ENCODE measurements at places on chromosomes 3 and 15.

DNA sequence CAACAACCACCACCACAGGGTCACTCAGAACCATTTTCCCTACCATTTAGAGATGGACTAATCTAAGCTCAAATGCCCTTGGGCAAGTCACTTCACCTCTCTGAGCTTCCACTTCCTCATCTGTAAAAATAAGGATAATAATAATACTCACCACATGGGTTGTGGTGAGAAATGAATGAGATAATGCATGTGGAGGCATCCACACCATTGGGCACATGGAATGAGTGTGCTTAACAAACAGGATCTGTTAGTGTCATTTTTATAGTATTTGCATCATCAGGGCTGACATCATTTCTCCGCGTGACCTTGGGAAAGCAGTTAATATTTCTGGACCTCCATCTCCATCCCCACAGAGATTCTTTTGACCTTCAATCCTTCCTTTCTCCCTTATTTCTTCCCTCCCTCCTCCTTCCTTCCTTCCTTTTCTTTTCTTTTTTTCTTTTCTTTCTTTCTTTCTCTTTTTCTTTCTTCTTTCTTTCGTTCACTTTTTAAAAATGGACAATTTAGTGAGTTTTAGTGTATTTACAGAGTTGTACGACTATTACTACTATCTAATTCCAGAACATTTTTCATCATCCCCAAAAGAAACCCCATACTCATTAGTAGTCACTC is 7.7 kb upstream of the RFT1 start:
- H3K4me1 ChIP-seq: peaks cover 30% of the 10 kb centered on the region
- DNase-seq: no peak
- H3K27me3 ChIP-seq: no peaks in the 10 kb centered on the region
- no peaks in the 10 kb centered on the region for H3K36me3 ChIP-seq
- no peak overlapping the region for H3K4me3 ChIP-seq
- H3K27ac ChIP-seq: no peak overlapping the region

- no peak overlapping the region for H3K4me3 ChIP-seq
- H3K27ac ChIP-seq: no peak overlapping the region
- H3K27me3 ChIP-seq: no peaks in the 10 kb centered on the region
These were observed 610.2 kb downstream of the ZNF385D start for GRCh38 chr3:21140785-21141184.

GRCh38 chr3:126578702-126579101 is 20.0 kb upstream of the C3orf22 start:
- H3K36me3 ChIP-seq: no peaks in the 10 kb centered on the region
- H3K27ac ChIP-seq: no peak overlapping the region
- H3K4me3 ChIP-seq: no peak overlapping the region
- no peak for DNase-seq
- no peaks in the 10 kb centered on the region for H3K4me1 ChIP-seq

GRCh38 chr15:66908744-66909095 is 156.7 kb upstream of the SMAD3 start:
- peaks cover 20% of the 10 kb centered on the region for H3K4me1 ChIP-seq
- no peaks in the 10 kb centered on the region for H3K27me3 ChIP-seq
- no peak overlapping the region for H3K4me3 ChIP-seq
- peak overlapping the region; percentile 35 for H3K27ac ChIP-seq
- no peak for DNase-seq

DNA sequence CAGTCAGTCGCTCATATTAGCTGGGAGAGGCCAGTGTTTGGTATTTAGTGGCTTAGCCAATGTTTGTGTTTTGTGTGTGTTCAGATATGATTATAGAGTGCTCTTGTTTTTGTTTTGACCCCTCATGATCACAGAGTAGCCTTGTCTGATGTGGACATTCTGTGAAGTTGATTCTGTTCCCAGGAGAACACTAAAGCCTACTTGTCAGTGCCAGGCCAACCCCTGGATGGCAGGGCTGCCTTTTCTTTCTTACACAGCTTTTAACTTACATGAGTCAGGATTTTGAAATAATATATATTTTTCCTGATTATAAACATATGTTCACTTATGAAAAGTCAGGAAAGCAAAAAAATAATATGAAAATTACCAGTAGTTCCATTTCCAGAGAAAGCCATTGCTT is 11.9 kb downstream of the CFAP161 start:
- H3K36me3 ChIP-seq: no peaks in the 10 kb centered on the region
- no peak for DNase-seq
- no peaks in the 10 kb centered on the region for H3K4me1 ChIP-seq
- H3K4me3 ChIP-seq: no peak overlapping the region
- H3K27ac ChIP-seq: no peak overlapping the region

DNA sequence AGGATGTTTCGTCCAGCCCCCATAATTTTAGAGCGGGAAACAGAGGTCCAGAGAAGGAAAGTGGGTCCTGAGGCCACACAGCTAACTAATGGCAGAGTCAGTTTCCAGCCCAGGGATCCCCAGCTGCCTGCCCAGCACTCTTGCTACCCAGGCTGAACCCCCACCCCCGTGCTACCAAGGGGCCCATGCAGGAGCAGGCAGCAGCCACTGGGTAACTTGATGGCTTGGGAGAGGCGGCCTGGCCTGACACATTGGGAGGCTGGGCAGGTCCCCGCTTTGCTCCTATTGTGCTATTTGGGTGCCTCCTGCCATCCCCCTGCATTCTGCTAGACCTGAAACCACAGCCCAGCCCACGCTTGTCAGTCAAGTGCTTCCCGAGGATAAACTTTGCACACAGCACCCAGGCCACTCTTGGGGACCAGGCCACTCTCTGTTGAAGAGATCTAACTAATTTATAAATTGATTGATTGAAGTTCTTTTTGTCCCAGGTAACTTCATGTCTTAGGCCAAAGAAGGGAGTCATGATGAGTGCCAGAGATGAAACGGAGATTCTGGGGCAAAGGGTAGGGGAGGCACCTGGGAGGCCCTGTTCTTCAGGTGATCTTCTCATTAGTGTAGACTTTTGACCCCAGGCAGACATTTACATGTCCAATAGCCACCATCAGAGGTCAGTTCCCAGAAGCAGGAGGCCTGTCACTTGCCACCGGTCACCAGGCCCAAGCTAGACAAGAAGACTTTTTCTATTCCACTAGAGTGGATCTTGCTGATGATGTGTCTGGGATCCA is 7.0 kb downstream of the PAK6 start:
- H3K36me3 ChIP-seq: no peaks in the 10 kb centered on the region
- no peak overlapping the region for H3K4me3 ChIP-seq
- peak overlapping the region; percentile 82 for H3K27ac ChIP-seq
- H3K4me1 ChIP-seq: peaks cover 53% of the 10 kb centered on the region
- no peak for DNase-seq
- no peaks in the 10 kb centered on the region for H3K27me3 ChIP-seq

- H3K36me3 ChIP-seq: no peaks in the 10 kb centered on the region
- DNase-seq: no peak
- no peaks in the 10 kb centered on the region for H3K27me3 ChIP-seq
- H3K27ac ChIP-seq: no peak overlapping the region
These were observed 170.3 kb downstream of the MOBP start for GRCh38 chr3:39637807-39638206.

DNA sequence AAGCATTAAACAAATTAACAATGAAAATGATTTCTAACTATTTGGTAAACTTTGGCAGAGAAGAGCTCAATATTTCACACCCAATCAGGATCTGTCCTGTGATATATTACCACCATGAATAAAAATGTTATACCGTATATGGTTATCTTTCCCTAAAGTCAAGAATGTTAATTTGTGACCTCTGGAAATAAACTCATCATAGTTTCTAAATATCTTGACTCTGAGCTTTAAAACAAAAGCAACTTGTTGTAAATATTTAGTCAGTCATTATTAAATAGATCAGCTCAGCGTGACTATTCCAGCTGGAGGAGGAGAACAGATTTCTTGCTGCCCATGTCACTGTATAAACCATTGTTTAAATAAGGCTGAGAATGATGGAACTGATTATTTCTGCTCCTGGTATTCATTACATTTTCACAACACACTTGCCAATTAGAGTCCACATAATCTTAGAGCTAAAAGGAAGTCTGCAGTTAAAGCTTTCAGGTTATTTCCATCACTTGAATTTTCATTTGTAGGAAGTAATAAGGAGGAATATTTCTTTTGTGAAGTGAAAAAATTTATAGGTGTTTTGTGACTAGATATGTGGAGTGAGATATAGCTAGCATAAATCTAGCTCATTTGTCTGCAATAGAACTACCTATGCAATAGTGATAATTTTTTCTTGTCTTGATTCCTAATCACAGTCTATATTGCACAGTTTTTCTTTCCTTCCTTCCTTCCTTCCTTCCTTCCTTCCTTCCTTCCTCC is 106.5 kb upstream of the P2RY1 start:
- no peaks in the 10 kb centered on the region for H3K36me3 ChIP-seq
- H3K27ac ChIP-seq: no peak overlapping the region
- no peak for DNase-seq
- H3K4me1 ChIP-seq: no peaks in the 10 kb centered on the region

GRCh38 chr3:149417727-149418126 is 40.3 kb upstream of the TM4SF1 start:
- H3K36me3 ChIP-seq: no peaks in the 10 kb centered on the region
- no peak for DNase-seq
- H3K4me1 ChIP-seq: no peaks in the 10 kb centered on the region
- H3K4me3 ChIP-seq: no peak overlapping the region

GRCh38 chr15:60618206-60618605 is 139.3 kb upstream of the ICE2 start:
- H3K27me3 ChIP-seq: no peaks in the 10 kb centered on the region
- no peak for DNase-seq
- no peak overlapping the region for H3K4me3 ChIP-seq
- H3K4me1 ChIP-seq: peaks cover 83% of the 10 kb centered on the region

- H3K27ac ChIP-seq: no peak overlapping the region
- no peak overlapping the region for H3K4me3 ChIP-seq
- DNase-seq: no peak
- H3K4me1 ChIP-seq: no peaks in the 10 kb centered on the region
- H3K36me3 ChIP-seq: no peaks in the 10 kb centered on the region
These were observed 211.5 kb upstream of the TP63 start for GRCh38 chr3:189419683-189420082.

DNA sequence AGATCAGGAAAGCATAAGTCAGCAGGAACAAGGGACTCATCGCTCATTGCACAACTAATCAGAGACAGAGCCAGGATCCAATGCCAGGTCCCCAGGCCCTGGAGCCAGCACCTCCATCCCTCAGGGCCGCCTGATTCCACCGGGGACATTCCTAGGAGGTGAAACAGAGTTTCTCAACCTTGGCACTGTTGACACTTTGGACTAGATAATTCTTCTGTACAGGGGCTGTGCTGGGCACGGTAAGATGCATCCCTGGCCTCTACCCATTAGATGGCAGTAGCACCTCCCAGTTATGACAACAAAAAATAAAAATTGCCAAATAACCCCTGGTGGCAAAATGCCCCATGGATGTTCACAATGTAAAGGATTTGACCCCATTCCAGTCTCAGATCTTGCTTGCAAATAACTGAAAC is 127.7 kb downstream of the MTHFS start:
- no peaks in the 10 kb centered on the region for H3K4me1 ChIP-seq
- H3K4me3 ChIP-seq: no peak overlapping the region
- DNase-seq: no peak

DNA sequence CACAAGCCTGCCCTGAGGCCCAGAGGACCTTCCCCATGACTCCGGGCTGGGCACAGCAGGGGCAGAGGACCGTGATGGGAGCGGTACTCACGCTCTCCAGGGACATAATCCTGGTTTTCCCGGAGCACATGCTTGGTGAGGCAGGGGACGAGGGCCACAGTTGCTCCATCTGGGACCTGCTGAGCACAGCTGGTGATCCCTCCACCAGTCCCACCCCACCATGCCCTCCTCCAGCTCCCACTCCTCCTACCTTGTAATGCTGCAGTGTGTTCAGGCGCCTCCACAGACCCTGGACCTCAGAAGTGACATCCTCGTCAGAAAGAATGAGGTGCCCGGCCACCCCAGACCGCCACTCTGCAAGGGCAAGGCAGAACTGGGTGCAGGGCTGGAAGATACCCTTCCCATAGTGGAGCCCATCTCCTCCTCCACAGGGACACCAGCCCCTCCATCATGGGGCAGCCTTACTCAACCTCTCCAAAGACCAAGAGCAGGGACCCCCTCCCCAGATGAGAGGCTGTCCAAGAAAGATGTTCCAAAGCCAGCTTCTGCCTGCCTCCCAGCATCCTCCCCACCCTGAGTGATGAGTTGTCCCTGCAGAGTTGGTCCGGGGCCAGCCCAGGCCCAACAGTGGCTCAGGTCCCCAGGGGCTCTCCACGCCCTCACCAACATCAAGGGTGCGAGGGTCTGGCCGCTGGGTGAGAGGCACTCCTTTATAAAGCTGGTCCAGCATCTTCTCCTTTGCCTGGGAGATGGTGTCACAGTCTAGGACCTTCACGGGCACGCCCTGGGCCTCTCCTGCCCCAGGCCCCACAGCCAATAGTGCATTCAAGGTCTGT is 19.5 kb downstream of the PLXNB1 start:
- no peak overlapping the region for H3K27ac ChIP-seq
- peaks cover 25% of the 10 kb centered on the region for H3K4me1 ChIP-seq
- H3K36me3 ChIP-seq: peaks cover 70% of the 10 kb centered on the region
- H3K27me3 ChIP-seq: no peaks in the 10 kb centered on the region
- no peak for DNase-seq
- H3K4me3 ChIP-seq: no peak overlapping the region

DNA sequence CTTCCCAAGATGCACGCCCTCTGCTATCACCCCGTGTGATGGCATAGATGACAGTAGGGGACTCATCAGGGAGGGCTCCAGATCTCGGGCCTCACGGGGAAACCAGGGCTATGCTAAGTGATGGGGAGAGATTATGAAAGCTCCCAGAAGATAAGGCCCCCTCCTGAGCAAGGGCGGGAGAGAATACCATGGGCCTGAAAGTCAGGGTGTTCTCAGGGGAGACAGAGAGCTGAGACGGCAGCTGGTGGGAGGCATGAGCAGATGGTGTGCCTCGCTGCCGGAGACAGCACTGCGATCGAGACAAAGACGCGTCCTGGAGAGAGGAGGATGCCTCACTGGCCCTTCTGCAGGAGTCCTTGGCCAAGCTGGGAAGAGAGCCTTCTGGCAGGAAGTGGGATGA is 106.5 kb upstream of the ADPGK start:
- DNase-seq: no peak
- no peak overlapping the region for H3K27ac ChIP-seq
- H3K4me3 ChIP-seq: no peak overlapping the region
- no peaks in the 10 kb centered on the region for H3K4me1 ChIP-seq

GRCh38 chr15:44296625-44297524 is 8.4 kb downstream of the GOLM2 start:
- no peak overlapping the region for H3K4me3 ChIP-seq
- peak overlapping the region; percentile 71 for H3K27ac ChIP-seq
- H3K27me3 ChIP-seq: no peaks in the 10 kb centered on the region
- peaks cover 42% of the 10 kb centered on the region for H3K4me1 ChIP-seq

GRCh38 chr3:23105048-23105447 is 98.1 kb upstream of the UBE2E2 start:
- no peaks in the 10 kb centered on the region for H3K4me1 ChIP-seq
- no peak overlapping the region for H3K4me3 ChIP-seq
- no peak for DNase-seq
- H3K36me3 ChIP-seq: no peaks in the 10 kb centered on the region
- no peaks in the 10 kb centered on the region for H3K27me3 ChIP-seq
- H3K27ac ChIP-seq: no peak overlapping the region

GRCh38 chr3:3853544-3853943 is 54.3 kb downstream of the LRRN1 start:
- H3K27ac ChIP-seq: no peak overlapping the region
- H3K4me3 ChIP-seq: no peak overlapping the region
- DNase-seq: no peak
- no peaks in the 10 kb centered on the region for H3K4me1 ChIP-seq

- no peak overlapping the region for H3K4me3 ChIP-seq
- no peaks in the 10 kb centered on the region for H3K27me3 ChIP-seq
- no peaks in the 10 kb centered on the region for H3K36me3 ChIP-seq
These were observed 6.6 kb downstream of the ACOX2 start for GRCh38 chr3:58530354-58530865.
